Activated CD4-positive, alpha-beta T cell treated with anti-CD3 and anti-CD28 coated beads, Interleukin-2, amount 10 ng/mL, durations not matched to agents 24 days and 14 days (primary cell): ENCODE measurements at places on chromosomes 4 and X. TPM values are rescaled to one million over a fixed set of nuclear protein-coding genes. Genes with fewer than 3 reads are reported as not detected.
A peak's percentile ranks its signal among the peaks of the same experiment; 100 is the strongest.

GRCh38 chr4:113784497-113785250 lies 23.1 kb upstream of the CAMK2D start:
- H3K36me3 ChIP-seq = no peaks in the 10 kb centered on the region
- no peak overlapping the region for H3K4me3 ChIP-seq
- peak overlapping the region; percentile 34 for H3K27ac ChIP-seq
- DNase-seq = no peak

- no peaks in the 10 kb centered on the region for H3K4me1 ChIP-seq
- no peak for DNase-seq
- H3K4me3 ChIP-seq = no peak overlapping the region
- H3K27ac ChIP-seq = no peak overlapping the region
- no peaks in the 10 kb centered on the region for H3K36me3 ChIP-seq
- no peaks in the 10 kb centered on the region for H3K27me3 ChIP-seq
Observed at GRCh38 chr4:156628858-156629257, 342.7 kb downstream of the PDGFC start.

The HEPH gene
- total RNA-seq = not detected in 2 replicates

GRCh38 chr4:168475745-168476144 lies 4.5 kb downstream of the DDX60L start:
- H3K27me3 ChIP-seq = no peaks in the 10 kb centered on the region
- no peak overlapping the region for H3K4me3 ChIP-seq
- no peak overlapping the region for H3K27ac ChIP-seq
- H3K36me3 ChIP-seq = peaks cover 33% of the 10 kb centered on the region

The RNF150 gene
- total RNA-seq = 0.02 TPM in 1 of 2 replicates, not detected in the other

The PDLIM5 gene
- total RNA-seq = 16.5 and 17.8 TPM in 2 replicates

The P2RY4 gene
- total RNA-seq = 0.21 and 0.24 TPM in 2 replicates

The PNMA5 gene
- not detected in 2 replicates for total RNA-seq

DNA sequence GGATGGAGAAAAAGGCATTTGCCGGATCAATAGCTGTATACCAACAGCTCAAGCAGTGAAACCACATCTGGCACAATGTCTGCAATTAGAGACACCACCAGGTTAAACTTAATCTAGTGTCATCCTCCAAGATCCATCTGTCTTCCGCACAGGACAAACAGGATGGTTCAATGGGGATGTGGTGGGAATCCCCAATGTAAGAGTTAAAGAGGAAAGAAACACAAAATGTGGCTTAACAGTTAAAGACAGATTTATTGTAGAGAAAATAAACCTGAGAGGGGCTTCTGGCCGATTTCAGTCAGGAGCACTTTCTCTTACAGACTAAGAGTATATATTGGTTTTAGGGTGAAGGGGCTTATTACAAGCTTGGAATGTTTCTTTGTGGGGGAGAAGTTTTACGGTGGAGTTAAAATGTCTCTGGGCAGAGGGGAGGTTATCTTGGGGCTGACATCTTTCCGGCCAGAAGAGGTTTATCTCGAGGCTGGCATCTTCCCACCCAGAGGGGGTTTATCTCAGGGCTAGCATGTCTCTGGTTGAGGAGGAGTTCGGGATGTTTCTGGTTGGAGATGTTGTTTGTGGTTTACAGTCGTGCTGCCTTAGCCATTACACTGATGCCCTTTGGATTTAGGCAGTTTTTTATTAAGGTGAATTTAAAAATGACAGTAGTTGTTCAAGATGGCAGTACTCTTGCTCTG lies 61.7 kb downstream of the KANTR start:
- no peak overlapping the region for H3K27ac ChIP-seq
- peaks cover 1% of the 10 kb centered on the region for H3K36me3 ChIP-seq
- H3K4me3 ChIP-seq = no peak overlapping the region
- no peaks in the 10 kb centered on the region for H3K4me1 ChIP-seq
- DNase-seq = no peak

- no peak for DNase-seq
- no peaks in the 10 kb centered on the region for H3K27me3 ChIP-seq
- H3K4me1 ChIP-seq = peaks cover 9% of the 10 kb centered on the region
- H3K27ac ChIP-seq = no peak overlapping the region
Observed at GRCh38 chr4:10442976-10443375, 14.2 kb downstream of the ZNF518B start.
